Spinal cord (tissue), 10 donors: ENCODE measurements at places on chromosomes 3 and 15. TPM values are rescaled to one million over a fixed set of nuclear protein-coding genes. Genes with fewer than 3 reads are reported as not detected.
A peak's percentile ranks its signal among the peaks of the same experiment; 100 is the strongest.

The ZNF197 gene
- polyA plus RNA-seq = 31.9 TPM

The CCDC9B gene
- polyA plus RNA-seq = 7.5 TPM

DNA sequence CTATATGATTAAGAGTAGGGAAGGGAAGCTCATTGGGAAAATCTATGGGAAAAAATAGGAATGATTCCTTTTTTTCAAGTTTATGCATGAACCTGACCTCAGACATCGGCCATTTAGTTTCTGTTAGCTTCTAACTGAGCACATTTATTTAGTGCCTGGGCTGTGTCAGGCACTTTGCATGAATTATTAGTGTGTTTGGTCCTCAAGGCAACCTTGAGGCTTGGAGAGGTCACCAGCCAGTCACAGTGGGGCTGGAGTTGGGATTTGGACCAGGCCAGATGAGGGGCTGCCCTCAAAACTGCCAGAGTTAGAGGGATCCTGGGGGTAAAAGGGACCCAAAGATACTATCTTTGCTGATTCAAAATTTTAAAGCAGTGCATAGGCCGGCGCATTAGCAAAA is 8.1 kb downstream of the SIAH2 start:
- no peak for DNase-seq

DNA sequence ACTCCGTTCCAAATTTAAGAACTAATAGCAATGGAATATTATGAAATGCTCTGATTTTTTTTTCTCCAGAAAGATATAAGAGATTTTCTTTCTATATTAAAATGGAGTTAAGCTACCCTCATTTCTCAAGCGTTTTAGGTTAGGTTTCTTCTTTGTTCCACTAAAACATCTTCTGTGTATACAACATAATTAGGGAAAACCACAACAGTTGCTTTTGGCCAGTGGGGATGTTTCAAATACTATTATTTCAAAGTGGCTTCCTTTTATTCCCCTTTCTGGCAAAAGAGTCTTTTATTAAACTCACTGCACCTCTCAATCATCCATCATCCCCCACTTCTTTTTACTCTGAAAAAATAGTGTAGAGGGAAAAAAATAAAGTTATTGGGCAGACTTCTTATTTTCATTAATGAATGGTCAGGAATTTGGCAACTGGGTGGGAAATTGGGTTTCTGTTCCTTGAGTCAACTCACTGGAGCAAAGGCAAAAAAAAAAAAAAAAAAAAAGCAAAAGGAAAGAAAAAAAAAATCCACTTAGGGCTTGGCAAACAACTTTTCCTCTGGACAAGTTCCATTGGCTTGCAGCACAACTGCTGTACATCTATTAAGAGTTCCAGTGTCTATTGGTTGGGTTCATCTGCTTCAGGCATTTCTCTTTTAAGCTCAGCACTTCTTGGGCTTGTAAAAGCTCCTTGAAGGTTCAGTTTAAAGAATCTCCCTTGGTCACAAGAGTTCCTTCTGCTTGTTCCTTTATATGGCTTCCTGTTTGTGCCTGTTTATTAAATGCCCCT is 963.4 kb downstream of the ROBO1 start:
- DNase-seq = peak; percentile 66

DNA sequence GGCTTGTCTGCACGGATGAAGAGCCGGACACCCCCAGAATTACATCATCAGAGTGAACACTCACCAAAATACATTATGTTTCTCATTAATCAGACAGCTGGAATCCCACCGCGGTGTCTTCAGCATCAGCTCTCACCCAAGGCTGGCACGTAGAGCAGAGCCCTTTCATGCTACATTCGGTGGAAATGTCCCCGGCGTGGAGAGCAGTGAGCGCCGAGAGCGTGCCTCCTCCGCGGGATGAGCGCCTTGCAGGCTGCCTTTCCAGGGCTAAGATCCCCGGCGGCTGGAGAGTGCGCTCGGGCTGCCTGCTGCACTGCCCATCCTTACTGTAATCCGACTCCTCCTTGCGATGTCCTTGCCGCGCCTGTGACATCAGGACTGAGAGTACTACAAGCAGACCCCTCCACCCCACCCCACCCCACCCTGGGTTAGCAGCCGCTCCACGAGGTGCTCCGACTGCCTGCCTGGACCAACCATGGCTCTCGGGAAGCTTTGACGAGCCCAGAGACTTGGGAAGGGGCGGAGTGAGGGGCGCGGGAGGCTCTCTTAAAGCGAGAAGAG is at the start of gene ZNF385D:
Gene ZNF385D, minus strand, starts transcription at position 380 of the 561 bp plus-strand sequence. Its CDS starts 294 bp downstream, at position 86.
- DNase-seq = no peak

DNA sequence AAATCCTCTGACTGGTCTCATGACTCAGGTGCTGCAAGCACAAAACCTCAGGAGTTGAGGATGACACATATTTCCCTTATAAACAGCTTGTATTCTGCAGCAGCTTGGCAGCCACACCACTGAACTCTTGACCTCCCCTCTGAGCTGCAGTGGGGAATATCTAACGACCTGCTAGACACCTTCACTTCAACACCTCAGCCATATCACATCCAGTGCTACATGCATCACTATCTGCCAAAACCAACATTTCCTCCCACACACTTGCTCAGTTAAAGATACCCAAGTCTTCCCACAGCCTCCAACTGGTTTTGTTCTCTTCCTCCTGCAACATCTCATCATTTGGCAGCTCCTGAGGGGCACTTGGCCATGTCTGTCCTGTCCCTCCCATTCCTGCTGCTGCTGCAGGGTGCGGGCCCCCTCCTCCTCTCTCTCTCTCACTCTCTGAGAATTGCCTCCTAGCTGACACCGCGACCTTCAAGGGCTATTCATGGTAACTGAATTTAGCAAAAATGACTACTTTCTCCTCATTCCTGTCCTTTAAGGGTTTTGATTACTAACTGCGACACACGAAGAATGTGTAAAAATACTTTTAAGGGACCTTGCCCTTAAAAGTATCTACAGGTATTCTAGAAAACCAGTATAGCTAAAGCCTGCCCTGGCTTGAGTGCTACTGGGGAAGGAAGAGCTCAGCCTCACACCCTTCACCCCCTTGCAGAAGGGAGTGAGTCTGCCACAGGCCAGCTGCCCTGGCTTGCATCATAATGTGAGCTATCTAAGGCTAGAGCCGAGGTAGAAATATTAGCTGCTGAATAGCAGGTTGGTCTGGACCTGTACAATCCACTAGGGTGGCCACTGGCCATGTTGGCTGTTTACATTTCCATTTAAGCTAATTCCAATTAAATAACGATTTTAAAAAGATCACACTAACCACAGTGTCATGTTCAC is 5.0 kb upstream of the CCR9 start:
- DNase-seq = no peak

DNA sequence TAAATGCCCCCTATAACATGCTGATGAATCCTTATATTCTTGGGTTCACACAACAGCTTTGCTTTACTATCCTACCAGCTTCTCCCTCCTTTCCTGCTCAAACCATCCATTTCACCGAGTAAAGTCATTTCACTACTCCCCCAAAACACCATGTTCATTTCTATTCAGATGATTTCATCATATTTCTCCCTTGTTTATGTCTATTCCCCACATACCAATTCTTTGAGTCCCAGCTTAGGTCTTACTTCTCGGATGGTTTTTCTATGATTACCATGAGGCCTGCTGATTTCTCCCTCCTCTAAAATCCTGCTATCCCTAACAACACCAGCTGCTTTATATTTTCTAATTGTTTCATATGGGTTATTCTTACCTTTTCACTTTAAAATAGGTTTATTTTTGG is 231.4 kb downstream of the TIGIT start:
- no peak for DNase-seq

GRCh38 chr3:123653221-123653682 is 68.4 kb upstream of the HACD2 start:
- DNase-seq = peak; percentile 49

The DLEC1 gene
- 8.4 TPM for polyA plus RNA-seq

The ALDH1A3 gene
- polyA plus RNA-seq = 2.5 TPM

DNA sequence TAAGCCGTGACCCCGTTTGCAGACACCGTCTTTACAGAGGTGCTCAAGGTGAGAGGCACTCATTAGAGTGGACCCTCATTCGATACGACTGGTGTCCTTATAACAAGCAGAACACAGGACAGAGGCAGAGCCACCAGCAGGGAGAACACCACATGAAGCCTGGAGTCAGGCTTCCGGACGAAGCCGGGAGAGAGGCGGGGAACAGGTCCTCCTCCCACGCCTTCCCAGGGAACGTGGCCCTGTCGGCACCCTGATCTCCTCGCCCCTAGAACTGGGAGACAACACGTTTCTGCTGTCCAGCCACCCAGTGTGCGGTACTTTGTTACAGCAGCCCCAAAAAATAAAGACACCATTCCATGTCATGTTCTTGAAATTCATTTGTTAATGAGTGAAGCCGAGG is 33.6 kb downstream of the ZDHHC19 start:
- DNase-seq = no peak

DNA sequence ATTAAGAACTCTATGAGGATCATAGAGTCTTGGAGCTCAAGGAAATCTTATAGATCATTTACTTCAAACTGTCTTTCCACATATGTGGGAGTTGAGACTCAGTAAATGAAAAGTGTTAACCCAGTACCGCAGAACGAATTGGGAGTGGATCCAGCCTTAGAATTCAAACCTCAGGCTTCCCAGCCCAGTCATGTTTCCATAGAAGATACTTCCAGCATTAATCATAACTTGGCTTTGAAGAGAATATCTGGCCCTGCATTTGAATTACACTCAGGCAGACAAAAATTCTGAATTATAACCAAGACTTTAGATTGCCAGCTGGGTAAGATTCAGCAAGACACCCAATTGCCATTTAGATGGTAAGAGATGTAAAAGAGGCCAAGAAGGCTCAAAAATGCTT is 972.0 kb downstream of the TUSC7 start:
- no peak for DNase-seq

The CHAC1 gene
- polyA plus RNA-seq = 17.0 TPM

DNA sequence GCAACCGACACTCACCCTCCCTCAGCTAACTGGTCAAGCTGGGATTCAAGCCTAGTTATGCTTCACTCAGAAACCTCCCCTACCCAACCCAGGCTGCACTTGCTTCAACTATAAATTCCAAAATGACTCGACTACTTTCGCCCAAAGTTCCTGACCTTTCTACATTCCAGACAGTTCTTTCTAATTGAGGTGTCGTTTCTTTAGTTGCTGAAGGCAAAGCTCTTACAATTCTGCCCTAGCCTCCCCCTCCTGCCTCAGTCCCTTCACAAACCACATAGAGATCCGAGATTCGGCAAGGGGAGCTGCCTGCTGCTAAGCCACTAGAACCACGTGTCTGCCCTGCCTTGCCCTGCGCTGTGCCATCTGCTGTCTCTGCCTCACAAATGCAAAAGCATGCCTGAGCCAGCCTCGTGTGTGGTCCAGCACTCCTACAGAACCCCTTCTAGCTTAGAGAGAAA is 74.7 kb upstream of the SH3GL3 start:
- DNase-seq = no peak

DNA sequence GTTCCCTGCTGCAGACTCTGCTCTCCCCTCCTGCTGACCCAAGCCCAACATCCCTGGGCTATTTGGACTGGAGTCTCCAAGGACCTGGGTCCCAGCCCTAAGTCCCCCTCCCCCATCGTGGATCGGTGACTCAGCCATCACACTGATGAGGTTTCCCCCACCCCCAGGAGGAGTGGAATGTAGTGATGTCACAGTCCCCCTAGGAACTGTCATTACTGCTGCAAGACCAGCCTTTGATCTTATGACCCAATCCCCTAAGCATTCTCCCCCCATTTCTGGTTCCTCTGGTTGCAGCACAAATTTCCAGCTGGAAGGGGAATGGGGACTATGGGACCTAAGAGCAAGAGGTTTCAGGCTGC is 63.4 kb upstream of the CSPG4 start:
- no peak for DNase-seq

The TNNC1 gene
- polyA plus RNA-seq = 6.1 TPM

DNA sequence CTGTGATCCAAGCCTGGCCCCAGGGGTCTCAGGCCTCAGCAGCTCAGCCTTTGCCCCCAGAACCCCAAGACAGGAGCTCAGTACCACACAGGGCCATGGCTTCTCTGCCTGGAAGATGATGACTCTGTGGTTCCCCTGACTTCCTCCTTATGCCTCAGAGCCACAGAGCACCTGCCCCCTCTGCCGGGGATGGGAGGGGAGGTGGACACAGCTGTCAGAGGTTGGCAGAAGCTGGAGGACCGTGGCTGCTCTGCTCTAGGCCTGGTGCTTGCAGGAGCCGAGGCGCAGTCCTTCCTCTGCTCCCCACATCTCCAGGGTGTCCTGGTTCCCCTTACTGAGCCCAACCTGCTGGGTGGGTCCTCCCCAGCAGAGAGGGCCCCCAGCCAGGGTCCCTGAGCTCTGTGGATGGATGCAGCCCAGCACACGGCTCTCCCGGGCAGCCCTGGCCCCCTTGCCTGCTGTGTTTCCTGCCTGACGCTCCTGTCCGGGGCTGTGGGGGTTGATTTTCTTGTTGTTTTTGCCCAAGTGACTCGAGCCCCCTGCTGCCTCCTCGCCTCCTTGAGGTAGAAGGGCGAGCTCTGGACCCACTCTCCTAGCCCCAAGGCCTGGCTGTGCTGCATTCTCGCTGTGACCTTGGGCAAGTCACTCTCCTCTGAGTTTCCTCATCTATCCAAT is 36.6 kb downstream of the PSTPIP1 start:
- DNase-seq = no peak

The WWTR1 gene
- polyA plus RNA-seq = 41.7 TPM

DNA sequence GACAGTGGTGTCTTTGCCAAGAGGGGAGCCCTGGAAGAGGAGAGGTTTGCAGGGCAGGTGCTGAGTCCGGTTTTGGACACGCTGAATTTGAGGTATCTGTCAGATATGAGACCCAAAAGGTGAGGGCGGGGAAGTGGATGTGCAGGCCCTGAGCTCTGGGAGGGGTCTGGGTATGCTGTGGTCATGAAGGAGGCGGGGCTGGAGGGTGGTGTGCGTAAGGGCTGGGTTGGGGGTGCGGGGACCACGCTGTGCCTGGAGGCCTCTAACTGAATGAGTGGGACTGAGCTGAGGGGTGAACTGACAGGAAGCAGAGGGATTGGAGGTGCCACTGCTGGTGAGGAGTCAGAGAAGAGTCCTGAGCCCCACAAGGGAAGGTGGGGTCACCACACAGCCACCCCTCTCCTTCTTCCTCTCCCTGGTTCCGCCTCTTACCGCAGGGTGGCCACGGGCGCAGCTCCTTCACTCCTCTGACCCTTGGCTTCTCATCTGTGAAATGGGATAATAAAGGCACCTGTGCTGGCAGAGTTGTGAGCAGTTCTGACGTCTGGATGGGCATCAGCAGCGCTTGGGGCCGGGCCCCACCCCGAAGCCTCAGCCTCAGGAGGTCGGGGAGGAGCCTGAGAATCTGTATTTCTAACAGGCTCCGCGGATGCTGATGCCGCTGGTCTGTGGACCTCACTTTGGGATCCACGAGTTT is 28.8 kb downstream of the PSTPIP1 start:
- DNase-seq = no peak

DNA sequence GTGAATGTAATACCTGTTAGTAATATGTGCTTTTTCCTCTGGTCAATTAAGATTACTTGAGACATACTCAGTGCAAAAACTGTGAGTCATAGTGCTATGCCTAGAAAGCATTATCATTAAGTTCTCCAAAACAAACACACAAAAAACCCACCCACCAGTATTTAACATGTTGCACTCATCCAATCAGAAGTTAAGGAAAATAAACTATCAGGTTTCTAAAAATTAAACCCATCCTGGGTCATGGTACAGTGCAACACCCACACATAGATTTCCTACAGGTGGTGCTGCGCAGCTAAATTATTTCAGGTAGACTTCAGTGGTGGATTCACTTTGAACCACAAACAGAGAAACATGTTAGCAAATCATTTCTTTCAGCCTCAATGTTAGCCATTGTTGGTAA is 264.4 kb upstream of the VEPH1 start:
- DNase-seq = no peak

GRCh38 chr3:181493423-181493822 is 218.3 kb upstream of the SOX2 start:
- DNase-seq = no peak
